Muscle of leg (tissue), 16 donors: ENCODE measurements at places on chromosomes 6 and 20. TPM values are rescaled to one million over a fixed set of nuclear protein-coding genes. Genes with fewer than 3 reads are reported as not detected.

DEFB124 gene
- total RNA-seq, result 0.62 TPM

IL20RA gene
- total RNA-seq, result 23.4 TPM

MMP24 gene
- 0.27 TPM for total RNA-seq

FNDC11 gene
- 0.09 TPM for total RNA-seq
